ENCODE measurements at places on chromosomes 5 and 9.
A peak's percentile ranks its signal among the peaks of the same experiment; 100 is the strongest.

DNA sequence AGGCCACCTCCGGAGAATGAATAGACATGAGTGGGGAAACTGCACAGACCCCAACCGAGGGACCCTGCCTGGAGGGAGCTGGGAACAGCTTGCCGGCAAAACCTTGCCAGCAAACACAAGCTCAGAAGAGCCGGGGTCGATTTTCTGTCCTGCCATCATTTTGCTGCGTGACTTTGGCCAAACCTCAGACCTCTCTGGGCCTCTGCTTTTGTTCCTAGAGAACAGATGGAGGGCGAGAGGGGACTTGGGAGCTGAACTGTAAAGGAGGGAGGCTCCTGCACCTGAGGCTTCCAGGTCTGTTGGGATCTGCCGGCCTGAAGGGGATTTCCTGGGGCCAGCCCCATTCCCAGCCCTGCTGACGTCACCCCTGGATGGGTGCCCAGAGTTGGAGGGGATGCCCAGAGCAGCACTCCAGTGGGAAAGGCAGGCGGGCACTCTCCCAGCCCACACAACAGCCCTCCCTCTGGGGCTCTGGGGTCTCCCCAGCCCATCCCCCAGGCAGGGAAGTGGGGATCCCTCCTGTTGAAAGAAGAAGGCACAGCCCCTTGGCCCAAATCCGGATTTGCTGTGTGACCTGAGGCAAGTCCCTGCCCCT, 40.4 kb upstream of the SYNPO start:
- DNase-seq, result no peak

DNA sequence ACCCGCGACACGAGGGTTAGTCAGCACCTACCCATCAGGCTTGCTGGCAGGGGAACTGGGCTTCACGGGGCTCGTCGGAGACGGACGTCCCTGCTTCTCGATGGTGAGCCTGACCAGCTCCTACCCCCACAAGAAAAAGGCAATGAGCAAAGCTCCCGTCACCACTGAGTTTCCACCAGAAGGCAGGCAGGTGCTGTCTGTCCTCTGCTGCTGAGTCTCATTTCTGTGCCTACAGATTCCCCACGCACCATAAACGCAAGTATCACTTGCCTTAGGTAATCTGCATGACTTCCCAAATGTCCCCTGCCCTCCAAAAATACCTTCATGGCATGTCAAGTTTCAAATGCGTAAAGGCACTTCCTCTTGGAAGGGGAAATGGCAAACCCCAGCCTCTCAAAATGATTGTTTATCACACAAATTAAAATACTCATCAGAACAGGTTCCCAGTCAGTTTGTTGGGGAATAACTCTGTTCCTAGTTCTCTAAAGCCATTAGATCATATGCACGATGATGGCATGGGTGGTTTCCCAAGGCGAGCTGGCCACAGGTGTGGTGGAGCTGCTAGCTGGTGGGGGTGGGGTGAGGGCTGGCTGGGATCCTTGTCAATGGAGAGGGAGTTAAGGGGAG, 85.0 kb downstream of the PRRT1B start:
- no peak for DNase-seq

- no peak for DNase-seq
Observed at GRCh38 chr5:96133341-96134079, 171.9 kb upstream of the ELL2 start.

GRCh38 chr9:134730761-134731496, 89.3 kb downstream of the COL5A1 start:
- DNase-seq, result no peak

GRCh38 chr5:94908889-94909480, 290.5 kb downstream of the SLF1 start:
- DNase-seq, result no peak

DNA sequence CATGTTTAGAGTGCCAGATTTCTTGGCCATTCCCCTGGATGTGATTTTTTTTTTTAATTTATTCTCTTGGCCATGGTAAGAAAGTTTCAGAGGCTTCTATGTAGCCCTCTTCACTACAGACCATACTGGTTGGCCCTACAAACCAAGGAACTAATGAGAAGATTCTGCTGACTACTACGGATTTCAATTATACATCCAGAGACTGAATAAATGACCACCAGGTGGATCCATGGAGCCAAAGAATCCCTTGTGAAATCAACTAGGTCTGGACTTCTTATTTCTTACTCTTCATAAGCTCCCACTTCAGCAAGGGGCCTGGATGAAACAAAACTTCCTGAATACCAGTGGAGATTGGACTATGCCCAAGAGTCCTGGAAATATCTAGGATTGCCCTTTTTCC, 27.6 kb downstream of the ZNF622 start:
- DNase-seq, result no peak

- DNase-seq, result no peak
Observed at GRCh38 chr5:111585946-111586345, 73.6 kb upstream of the STARD4 start.

DNA sequence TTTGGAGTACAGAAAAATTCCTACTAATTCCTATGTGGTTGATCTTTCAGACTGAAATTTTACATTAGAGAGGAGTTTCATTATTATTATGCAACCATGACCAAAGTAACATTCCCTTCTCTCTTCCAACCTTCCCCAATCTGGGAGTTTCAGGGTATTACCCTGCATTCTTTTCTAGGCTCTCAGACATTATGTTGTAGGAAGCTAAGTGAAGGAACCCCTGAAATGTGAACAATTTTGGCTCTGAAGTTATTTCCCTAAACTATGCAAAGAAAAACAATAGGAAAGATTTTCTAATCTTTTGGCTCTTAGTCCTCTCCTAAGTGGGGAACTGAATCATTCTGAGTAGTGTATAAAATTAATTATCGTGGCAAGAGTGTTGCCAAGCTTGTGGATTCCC, 63.3 kb upstream of the ZFAND5 start:
- no peak for DNase-seq

DNA sequence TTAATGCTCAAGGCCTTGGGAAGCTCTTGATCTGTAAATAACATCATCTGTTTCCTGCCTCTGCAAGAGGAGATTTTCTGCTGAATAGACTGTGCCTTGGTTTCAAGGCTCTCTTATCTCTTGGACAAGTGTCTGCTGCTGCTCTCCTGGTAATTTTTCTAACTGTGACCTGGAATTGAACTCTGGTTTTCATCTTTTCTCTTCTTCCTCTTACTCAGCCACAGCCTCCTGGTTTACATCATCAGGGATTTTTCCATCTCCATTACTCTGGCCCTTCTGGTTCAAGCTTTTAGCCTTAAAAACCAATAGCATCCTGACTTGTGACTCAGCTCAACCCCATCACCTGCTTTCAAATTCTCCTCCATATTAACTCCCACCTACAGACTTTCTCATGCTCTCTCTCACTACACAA, 49.6 kb upstream of the ITGA1 start:
- no peak for DNase-seq

DNA sequence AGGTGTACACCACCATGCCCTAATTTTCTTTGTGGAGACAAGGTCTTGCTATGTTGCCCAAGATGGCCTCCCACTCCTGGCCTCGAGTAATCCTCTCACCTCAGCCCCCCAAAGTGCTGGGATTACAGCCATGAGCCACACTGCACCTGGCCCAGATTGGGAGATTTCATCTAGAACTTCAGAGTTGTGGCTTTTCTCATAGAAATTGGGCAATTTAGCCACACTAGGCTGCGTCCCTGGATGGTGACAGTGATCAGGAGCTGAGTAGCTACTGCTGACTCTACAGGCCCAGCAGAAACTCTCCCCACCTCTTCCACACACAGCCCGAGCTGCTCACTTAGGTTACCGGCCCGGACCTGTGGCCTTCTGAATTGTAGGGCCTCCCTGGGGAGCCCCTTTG, 7.7 kb downstream of the PFN3 start:
- no peak for DNase-seq

GRCh38 chr9:98045234-98046179, 11.0 kb upstream of the NANS start:
- DNase-seq, result peak; percentile 7

- DNase-seq, result no peak
Observed at GRCh38 chr5:16809010-16809394, 127.1 kb downstream of the MYO10 start.

DNA sequence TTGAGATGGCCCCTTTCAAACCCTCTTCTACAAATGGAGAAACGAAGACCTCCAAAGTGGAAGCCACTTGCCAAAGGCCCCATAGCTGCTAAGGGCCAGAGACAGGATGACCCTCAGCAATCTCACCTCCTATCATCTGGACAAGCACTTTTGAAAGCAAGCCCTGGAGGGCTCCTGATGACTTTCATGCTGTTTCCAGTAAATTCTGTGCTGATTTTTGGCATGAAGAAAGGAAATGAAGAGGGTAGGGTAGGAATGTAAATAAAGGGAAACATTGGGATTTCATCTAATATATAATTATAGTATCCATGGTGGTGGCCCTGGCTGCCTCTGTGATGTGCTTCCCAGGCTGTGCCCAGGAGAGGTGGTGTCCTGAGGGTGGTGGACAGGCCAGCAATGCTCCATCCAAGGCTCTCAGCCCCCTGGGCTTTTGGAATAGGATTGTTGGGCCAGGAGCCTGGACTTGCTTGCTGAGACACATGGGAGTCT, 208.0 kb upstream of the TRIM32 start:
- DNase-seq, result no peak

DNA sequence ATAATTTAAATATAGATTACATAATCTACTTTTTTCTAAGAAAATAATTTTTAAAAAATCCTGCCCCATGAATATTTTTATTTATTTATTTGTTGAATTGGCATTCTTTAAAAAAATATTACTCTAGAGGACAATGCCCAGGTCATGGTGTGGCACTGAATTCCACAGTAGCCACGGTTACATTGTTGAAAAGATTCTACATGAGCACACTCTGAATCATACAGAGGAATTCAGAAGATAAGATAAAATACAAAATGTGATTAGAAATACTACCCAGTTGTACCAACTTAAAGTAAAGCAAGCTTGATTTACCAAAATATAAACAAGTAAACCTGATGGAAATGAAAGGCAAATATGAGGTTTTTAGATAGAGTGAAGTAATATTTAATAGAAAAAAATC, 183.7 kb downstream of the HCN1 start:
- DNase-seq, result no peak

DNA sequence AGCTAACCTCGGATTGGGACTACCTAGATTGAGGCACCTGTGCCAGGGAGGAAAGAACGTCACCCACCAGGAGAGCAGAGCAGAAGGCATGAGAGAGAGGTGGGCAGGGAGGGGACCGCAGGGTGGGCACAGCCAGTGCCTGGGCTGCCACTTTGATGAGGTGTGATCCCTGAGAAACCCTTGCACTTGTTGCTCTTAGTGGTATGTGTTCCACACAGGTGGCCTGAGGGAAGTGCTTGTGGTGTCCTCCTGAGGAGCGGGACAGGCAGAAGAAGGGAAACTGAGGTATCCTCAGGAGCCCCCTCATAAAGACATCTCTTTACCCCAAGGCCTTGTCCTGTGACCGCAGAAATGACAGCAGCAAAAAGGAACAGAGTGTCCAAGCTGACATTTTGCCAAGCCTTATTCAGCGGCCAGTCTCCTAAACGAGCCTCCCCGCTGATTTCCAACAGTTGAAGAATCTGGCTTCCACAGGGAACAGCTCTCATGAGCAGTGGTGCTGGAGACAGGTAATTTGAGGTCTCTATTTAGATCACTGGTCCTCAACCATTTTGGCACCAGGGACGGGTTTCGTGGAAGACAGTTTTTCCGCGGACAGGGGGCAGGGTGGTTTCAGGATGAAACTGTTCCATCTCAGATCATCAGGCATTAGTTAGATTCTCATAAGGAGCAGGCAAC, 82.4 kb downstream of the FOXD1 start:
- no peak for DNase-seq

GRCh38 chr9:115032296-115032695, 85.7 kb downstream of the TNC start:
- no peak for DNase-seq

GRCh38 chr9:20788526-20789451, 104.7 kb downstream of the FOCAD start:
- DNase-seq, result no peak
